ENCODE measurements at places on chromosomes 1 and 21. TPM values are rescaled to one million over a fixed set of nuclear protein-coding genes. Genes with fewer than 3 reads are reported as not detected.

Gene GLMN
- 4.7 TPM for total RNA-seq

Gene MYBPHL
- 0.26 TPM for total RNA-seq

Gene PGLYRP4
- 2.0 TPM for total RNA-seq

Gene PLA2G2C
- not detected for total RNA-seq

Gene JAM2
- not detected for total RNA-seq

Gene OR2T2
- not detected for total RNA-seq

Gene NLRP3
- under 0.01 TPM for total RNA-seq

Gene BRINP3
- total RNA-seq = not detected

Gene MAN1A2
- total RNA-seq = 44.0 TPM

Gene RHD
- total RNA-seq = not detected

Gene ERICH3
- not detected for total RNA-seq

Gene BARHL2
- total RNA-seq = not detected

Gene DYNLT5
- total RNA-seq = not detected

Gene PDE4DIP
- total RNA-seq = 24.7 TPM

Gene OR2T5
- total RNA-seq = not detected

Gene FAM72D
- total RNA-seq = 0.13 TPM

Gene SLC45A3
- total RNA-seq = 0.77 TPM

All from bronchial epithelial cell (primary cell).